Fibroblast of villous mesenchyme (primary cell): ENCODE measurements at places on chromosomes 13 and 19.

DNA sequence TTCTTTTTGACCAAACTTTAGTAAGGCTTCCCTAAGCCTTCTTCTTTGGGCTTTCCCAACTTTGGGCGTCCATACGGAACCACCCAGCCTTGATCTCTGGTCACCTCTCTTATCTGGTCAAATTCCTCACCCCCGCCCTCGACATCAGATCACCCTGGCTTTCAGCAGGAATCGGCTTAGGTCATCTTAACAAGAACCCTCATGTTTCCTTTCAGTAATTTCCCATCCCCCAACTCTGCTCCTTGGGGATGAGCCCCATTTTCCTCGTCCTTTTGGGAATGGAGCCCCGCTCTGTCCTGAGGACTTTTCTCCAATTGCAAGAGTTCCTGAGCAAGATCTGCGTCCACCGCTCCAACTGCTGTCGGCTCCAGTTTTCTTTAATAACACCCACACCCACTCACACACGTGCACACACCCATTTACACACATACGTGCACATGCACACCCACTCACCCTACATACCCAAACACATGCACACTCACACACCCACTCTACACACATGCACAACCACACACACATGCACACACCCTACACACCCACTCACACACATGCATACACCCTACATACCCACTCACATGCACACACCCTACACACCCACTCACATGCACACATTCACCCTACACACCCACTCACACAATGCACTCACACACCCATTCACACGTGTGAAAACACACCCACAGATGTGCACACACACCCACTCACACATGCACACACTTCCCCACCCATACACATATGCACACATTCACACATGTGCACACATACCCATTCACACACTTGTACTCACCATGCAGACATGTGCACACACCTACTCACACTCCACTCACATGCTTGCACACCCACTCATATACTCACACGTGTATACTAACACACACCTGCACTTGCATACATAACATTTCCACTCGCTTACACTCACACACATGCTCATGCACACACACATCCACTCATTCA lies 87.0 kb upstream of the TM9SF2 start:
- peak; percentile 11 for DNase-seq

DNA sequence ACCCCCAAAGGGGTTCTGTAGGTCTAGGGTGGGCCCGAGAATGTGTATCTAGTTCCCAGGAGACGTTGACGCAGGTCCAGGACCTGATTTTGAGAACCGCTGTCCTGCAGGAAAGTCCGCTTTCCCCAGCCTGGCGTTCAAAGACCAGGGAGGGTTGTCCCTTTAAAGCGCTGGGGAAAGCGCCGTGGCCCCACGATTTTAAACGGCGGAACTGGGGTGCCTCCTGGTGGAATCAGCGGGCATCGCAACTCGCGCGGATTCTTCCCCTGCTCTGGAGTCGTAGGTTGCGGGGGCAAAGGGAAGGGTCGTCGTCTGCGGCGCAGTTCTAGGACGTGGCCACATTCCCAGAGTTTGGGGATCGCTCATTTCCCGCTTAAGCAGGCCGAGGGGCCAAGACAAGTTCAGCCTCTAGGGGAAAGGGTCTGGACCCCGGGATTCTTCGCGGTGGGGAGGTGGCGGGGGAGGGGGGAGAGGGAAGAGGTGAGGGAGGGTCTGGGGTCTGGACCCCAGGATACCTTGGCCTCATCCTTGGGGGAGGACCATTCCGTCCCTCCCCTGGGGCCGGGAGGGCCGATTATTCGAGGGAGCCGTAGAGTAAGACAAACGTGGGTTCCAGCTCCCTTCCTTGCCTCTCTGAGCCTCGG lies 7.7 kb downstream of the PNMA8B start:
- DNase-seq = peak; percentile 72

GRCh38 chr13:28609926-28610325 lies 49.0 kb upstream of the POMP start:
- peak; percentile 97 for DNase-seq

- DNase-seq = no peak
These were observed 1000.6 kb downstream of the OLFM4 start for GRCh38 chr13:54029226-54029625.

DNA sequence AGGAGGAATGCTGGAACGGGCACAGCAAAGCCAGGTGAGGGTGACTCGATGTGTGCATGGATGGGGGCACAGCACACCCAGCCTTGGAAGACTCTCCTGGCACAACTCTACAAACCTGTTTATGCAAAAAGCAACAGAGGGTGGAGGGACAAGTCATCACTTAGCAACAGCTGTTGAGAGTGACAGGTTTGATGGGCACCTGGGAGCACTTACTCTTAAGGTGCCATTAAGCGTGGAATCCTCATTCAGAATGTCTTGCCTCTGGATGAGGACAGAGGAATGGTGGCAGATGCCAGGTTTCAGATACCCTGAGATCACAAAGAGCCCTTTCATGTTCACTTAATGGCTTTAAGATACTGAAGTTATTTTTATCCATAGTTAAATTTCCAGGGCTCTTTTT lies 97.0 kb downstream of the DCT start:
- no peak for DNase-seq

- no peak for DNase-seq
These were observed 34.1 kb downstream of the F2RL3 start for GRCh38 chr19:16922949-16923348.

DNA sequence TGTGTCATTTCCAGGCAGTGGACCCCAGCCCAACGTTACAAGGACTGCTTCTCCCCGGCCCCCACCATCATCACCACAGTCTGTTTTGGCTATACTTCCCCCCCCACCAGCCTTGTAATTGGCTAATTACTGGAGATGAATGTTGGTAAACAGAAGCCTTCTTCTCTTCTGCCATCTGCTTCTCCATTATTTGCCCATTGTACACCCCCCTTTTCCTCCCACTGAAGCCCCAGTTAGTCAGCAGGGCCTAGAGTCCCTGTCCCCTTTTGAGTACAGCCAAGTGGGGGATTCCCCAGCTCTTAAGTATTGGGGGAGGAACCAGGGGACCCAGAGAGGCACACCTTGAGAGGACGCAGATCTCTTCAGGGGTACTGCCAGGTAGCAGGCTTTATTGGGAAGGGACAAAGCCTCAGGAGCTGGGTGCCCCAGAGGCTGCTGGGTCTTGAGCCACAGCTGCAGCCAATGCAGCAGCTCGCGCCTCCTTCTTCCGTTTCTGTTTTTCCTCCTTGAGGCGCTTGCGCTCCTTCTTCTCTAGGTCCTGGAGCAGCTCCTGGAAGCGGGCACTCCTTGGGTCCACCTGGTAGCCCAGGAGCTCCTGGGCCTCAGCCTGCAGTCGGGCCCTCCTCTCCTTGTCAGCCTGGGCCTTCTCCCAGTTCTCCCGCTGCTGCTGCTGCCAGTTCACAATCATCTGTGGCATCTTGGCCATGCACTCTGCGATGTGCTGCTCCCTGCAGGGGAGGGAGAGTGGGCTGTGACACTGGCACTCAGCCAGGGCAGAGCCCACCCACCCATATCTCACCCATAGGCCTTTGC lies 3.0 kb downstream of the GADD45GIP1 start:
- no peak for DNase-seq

- DNase-seq = peak; percentile 79
These were observed 8.3 kb upstream of the TLE6 start for GRCh38 chr19:2969104-2969504.

- DNase-seq = no peak
These were observed 3.3 kb downstream of the CRB3 start for GRCh38 chr19:6467384-6467783.

DNA sequence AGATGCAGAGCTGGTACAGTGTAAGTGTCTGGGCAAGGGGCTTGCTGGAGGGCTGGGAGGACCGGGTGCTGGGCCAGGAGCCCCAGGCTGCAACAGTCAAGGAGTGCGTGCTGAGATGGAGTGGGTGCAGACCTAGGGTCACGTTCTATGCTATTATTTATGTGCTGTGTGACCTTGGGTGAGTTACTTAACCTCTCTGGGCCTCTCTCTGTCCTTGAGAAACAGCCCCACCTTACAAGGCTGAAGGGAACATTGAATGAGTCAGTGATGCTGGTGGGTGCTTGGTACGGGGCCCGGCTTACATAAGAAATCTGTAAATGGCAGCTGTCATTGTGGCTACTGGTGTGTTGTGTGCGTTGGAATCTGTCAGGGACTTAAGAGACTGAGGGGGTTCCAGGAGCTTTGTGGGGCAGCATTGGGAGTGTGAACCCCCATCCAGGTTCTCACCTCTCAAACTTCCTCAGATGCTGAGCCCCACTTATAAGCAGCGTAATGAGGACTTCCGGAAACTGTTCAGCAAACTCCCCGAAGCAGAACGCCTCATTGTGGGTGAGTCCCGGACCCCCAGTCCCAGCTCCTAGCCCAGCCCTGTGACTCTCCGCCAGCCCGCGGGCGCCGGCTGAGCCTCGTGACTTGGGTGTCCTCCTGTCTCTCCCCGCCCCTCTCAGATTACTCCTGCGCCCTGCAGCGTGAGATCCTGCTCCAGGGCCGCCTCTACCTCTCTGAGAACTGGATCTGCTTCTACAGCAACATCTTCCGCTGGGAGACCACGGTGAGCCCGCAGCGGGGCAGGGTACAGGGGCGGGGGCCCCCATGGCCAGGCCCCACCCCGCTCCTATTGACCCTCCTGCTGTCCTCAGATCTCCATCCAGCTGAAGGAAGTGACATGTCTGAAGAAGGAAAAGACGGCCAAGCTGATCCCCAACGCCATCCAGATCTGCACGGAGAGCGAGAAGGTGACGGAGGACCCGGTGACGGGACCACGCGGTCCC lies 9.6 kb downstream of the GRAMD1A start:
- DNase-seq = no peak

DNA sequence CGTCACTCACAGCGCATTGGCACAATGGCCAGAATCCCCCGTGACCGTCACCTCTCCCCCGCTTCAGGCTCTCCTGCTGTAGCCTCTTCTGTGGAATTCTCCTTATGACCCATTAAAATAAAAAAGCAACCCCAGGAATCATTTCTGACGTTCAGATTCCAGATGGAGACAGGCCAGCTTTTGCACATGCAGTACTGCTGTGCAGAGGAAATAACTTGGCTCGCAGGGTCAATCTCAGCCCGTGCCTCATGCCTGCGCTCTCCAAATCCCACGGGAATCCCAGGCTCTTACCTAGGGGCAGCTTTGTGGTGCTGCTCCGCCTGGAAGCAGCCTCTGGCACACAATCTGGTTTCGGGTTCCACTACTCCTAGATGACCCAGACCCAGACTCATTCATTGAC lies 32.7 kb upstream of the SOX1 start:
- no peak for DNase-seq

DNA sequence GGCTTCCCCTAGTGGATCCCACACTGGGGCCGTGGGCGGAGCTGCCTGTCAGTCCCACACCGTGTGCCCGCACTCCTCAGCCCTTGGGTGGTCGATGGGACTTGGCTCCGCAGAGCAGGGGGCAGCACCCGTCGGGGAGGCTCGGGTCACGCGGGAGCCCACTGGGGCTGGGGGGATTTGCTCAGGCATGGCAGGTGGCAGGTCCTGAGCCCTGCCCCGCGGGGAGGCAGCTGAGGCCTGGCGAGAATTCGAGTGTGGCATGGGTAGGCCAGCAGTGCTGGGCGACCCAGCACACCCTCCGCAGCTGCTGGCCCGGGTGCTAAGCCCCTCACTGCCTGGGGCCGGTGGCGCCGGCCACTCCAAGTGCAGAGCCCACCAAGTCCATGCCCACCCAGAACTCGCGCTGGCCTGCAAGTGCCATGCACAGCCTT lies 481.7 kb upstream of the PRR20A start:
- no peak for DNase-seq

GRCh38 chr13:30135868-30136267 lies 171.5 kb downstream of the KATNAL1 start:
- DNase-seq = no peak

DNA sequence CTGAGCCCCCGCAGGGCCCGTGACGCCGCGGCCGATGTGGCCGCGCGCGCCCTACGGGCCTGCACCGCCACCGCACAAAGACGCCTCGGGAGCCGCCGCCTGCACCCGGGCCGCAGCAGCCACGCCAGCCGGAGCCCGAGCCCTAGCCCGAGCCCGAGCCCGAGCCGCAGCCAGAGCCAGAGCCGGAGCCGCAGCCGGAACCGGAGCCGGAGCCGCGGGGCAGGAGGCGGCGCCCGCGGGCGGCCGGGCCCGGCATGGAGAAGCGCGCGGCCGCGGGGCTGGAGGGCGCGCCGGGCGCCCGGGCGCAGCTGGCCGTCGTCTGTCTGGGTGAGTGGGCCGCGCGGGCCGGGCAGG lies 379 bp downstream of the LRP3 start:
- no peak for DNase-seq

GRCh38 chr19:38701455-38702063 lies 42.7 kb downstream of the CAPN12 start:
- peak; percentile 44 for DNase-seq

DNA sequence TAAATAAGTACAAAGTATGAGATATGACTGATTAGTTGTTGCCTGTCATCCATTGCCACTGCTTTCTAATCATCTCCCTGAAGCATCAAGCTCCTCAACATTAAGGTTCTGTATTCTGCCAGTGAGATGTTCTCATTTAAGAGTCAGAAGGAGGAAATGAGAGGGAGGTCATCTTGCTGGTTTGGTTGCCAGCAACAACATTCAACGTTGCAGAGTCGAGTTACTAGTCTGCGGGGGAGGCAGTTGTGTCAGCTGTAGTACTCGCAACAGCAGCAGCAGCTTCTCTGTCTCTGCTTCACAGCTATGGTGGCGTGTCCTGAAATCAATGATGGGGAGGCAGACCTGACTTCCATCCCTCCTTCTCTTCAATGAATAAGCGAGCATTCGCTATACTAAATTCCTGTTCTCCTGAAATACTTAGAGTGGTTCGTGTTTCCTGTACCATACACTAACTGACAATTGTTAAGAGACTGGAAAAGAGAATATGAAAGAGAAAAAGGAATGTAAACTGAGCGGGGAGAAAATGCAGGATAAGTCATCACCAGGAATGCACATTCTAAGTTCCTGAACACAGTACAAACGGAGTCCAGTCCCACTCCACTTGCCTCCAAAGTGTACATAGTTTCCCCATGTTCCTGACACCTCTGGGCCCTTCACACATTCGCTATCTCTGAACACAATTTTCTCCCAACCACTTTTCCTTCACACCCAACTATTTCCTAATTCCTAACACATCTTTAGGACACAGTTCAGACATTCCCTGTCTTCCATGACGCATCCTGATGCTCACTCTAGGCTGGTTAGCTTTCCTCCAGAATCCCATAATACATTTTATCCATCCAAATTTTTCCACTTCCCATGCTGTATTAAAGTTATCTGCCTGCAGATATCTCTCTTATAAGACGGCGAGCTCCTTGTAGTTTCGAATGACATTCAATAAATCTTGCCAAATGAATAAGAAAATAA lies 263.0 kb downstream of the KLF12 start:
- peak; percentile 80 for DNase-seq
